ENCODE measurements at places on chromosomes 5 and 9.

DNA sequence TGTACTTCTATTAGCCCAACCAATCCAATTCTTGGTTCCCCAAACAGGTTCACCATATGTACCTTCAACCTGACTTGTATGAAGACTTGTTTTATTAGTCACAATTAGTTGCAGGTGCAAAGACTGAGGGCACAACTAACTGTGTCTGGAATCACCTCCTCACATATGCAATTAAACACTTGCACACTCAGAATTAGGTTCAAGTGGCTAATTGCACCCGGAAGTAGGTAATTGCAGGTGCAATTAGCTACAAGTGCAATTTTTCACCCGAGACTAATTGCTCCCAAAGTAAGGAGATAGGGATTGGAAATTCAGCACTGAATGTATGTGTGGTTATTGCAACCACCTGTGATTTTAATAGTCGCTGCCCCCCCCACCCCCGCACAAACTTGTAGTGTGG lies 338.9 kb downstream of the ZSWIM6 start:
- no peak for DNase-seq

DNA sequence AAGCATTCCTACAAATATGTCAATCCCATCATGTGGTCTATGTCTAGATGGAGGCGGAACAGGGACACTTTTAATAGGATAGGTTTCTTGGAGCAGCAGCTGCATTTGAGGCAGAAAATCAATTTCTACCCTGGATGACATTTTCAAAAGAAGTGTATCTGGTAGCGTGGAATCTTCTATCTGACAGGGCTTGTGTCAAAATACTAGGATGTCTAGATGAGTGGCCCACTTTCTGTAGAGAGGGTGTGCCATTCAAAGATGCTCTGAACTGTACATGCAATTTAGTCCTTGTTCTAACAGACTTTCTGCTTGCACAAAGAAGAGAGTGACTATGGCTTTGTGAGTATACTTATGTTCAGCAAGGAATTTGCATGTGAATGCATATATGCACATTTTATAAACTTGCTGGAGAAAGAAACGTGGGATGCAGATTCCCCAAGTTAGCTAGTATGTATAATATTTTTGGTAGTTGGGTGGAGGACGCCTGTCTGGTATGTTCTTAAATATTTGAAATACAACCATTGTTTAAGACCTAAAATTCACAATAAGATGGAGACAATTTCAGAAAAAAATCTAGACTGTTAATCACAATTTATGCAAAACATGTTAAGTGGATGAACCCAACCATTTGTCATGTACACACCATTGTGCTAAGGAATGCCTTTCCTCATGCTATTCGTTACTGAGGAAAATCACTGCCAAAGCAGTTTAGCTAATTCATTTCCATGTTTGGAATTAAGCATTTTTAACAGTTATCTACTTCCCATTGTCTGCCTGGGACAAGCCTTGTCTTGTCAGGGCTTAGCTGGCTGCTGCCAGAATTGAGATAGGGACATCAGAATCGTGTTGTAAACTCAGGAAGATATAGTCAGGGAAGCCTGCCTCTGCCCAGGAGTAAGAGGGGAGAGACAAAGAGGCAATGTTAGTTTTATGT lies 129.1 kb upstream of the MEF2C start:
- DNase-seq = no peak

GRCh38 chr5:10513501-10514442 lies 50.1 kb upstream of the ANKRD33B start:
- peak; percentile 75 for DNase-seq

DNA sequence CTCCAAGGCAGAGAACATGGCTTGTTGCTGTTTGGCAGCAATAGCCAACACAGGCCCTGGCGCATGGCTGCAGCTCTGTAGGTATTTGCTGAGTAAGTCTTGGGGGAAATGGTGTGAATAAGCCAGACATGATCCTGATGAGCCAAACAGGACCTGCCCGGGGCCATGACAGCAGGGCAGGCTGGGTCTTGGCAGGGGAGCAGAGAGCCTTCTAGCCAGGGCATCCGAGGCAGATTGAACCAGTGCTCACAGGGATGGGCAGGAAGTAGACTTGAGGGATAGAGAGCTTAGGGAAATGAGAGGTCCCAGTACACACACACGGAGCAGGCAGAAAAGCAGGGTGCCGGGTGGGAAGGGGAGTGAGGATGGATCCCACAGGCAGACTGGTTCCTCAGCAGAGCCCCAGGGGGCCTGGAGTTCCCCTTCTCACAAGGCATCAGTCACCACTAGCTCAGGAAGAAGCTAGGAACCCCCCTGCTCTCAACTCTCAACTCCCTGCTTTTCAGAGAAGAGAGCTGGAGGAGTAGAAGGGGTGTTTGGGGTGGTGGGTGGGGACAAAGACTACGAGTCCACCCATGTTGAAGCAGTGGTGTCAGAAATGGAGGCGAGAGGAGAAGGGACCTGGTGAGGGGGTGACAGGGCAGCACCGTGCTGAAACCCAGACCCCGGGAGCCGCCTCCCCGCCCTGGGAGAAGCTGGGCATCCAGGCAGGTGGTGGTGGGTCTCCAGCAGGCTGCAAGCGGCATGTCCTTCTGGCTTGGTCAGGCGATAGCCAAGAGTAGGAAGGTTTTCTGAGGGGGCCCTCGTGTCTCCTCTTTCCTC lies 111.1 kb downstream of the RGS3 start:
- no peak for DNase-seq

DNA sequence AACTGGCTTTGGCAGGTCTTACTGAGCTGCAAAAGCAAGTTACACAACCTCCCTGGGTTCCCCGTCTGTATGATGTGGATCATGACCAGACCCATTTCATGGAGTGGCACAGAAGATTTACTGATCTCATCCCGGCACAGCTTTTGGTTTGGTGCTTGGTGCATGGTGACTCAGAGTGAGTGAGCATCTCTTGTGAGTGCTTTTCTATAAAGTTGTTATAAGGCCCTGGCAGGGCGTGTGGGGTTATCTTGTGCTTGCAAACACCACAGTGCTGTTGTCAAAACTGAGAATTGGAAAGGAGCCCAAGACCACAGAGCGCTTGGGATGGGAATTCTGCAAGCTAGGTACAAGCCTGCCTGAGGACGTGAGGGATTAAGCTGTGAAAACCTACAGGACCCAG lies 425.2 kb downstream of the GADD45G start:
- DNase-seq = no peak

All from common myeloid progenitor, CD34-positive (primary cell).